ENCODE measurements at places on chromosomes 1 and 21. TPM values are rescaled to one million over a fixed set of nuclear protein-coding genes. Genes with fewer than 3 reads are reported as not detected.

DNA sequence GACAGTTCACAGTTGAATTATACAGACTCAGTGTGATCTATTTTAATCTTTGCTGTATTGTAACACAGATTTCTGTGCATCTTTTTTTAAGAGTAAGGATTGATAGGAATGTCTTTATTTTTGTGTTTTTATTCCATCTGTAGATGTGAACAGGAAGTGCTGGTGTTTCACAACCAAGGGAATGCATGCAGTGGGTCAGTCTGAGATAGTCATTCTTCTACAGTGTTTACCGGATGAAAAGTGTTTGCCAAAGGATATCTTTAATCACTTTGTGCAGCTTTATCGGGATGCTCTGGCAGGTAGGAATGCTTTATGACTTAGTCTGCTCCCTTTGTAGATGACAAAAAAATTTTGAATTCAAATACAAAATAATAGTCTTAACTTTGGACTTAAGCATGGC is 84.5 kb downstream of the CC2D1B start:
- DNase-seq = peak; percentile 8

DNA sequence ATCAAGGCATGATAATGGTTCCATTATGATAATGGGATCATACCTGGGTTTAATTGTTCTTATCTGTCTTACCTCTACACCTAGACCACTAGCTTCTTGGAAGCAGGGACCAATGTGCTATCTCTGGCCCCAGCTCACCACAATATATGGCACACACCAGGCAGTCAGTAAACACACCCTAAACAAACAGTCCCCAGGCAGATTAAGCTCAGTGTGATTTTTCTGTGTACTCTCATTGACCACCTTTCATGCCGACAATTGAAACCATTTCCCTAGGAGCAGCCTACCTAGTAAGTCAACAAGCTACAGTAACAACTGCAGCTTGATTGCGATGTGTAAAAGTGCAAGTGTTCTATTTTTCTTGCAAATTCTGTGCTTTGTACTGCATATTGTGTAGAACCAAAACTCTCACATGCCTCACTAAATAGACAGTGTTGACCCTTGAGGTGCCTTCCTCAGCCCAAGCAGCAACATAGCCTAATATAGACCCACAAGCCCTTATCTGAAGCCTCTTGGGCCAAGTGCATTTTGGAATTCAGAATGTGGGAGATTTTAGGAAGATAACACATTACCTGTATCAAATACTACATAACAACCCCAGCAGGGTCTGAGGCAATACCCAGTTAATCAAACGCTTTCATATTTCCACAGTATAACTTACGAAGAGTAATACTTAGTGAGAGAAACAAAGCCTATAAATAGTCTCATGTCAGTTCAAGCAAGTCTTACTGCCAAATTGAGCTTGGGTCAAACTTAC is 32.0 kb downstream of the INPP5B start:
- DNase-seq = no peak

ZNF326 gene
- 17.2 TPM for total RNA-seq

ECM1 gene
- 51.1 TPM for total RNA-seq

DNA sequence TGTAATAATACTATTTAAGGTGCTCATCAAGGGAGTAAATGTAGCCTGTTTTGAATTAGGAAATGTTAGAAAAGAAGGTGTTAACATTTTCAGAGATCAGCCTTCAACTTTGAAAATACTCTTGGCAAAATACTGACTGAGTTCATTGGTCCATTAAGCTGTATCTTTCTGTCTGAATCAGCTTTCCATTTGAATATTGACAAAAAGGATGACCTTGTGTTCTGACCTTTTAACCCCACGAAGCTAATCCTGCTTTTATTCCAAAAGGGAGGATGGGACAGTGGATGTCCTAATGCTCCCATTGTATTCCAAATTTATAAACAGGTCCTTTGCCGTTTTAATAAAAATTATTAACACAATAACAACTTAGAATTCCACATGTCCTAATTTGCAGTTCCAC is 259.7 kb upstream of the NRIP1 start:
- DNase-seq = no peak

DNA sequence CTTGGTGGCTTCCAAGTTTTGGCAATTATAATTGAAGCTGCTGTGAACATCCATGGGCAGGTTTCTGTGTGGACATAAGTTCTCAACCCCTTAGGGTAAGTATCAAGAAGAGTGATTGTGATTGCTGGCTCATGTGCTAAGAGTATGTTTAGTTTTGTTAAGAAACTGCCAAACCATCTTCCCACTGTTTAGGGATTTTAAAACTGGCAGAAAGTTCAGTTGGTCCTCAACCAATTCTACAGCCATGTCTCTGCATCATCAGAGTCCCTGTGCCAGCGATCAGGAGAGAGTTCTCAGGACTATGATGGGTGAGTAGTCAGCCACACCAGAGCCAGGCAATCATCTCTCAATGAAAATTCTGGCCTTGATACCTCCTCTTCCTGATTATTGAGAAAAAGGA is 193.8 kb downstream of the ZC3H11B start:
- no peak for DNase-seq

- peak; percentile 49 for DNase-seq
Observed at GRCh38 chr1:179867493-179868330, 9.9 kb downstream of the TOR1AIP2 start.

- DNase-seq = no peak
Observed at GRCh38 chr1:59804301-59804700, 10.4 kb upstream of the HOOK1 start.

- DNase-seq = no peak
Observed at GRCh38 chr21:44579833-44580144, 615 bp downstream of the KRTAP10-5 start.

GRCh38 chr1:214702556-214702955 is 99.6 kb downstream of the CENPF start:
- DNase-seq = no peak

DNA sequence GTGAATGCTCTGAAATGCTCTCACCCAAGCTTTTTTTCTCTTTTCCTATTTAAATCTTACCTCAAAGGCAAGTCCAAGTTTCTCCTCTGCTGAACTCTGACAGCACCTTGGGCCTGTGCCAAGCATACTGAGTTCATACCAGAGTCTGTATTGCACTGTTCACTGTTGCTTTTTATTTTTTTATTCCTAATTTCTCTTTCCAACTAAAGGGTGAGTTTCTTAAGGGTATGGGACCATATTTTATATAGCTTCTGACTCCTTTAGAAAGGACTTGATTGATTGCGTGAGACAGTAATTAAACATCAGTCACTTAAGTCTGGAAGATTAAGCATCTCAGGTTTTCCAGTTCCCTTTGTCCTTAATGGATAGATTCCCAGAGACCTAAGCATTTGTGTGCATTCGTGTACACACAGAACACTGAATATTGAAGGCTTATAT is 69.9 kb downstream of the CACHD1 start:
- DNase-seq = peak; percentile 21

GRCh38 chr1:240363315-240363714 is 248.6 kb downstream of the GREM2 start:
- no peak for DNase-seq

SERINC2 gene
- total RNA-seq = 248 TPM

GRCh38 chr1:37723390-37724078 is 31.2 kb downstream of the CDCA8 start:
- no peak for DNase-seq

- DNase-seq = no peak
Observed at GRCh38 chr1:201861448-201861847, 27.2 kb upstream of the SHISA4 start.

DNA sequence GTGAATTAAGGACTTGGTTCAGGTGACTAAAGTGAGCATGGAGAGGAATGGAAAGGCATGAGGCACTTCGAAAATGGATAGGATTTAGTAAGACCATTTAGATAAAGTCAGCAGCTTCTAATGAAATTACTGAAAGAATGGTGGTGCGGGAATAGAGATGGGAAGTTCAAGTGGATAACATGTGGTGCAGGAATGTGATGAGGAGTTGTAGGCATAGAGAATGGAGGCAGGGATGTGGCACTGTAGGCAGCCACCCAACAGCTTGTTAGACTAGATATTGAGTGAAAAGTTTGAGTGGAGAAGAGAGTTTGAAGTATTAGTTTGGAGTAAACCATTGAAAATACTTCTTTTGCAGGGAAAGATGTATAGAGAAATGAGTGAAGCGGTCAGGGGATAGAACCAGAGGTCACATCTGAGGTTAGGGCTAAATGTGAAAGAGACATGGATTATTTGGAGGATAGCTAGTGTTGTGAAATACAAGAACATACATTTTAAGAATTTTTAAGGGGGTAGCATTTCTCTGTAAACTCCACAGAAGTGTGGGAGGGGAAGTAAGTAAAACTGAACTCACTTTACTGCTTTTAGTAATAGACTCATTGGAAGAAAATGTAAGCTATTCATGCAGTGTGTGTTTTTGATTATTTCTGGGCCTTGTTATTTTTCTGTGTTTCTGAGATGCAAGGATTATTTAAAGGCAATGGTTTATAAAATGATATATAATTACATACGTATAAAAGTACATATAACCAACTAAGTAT is 46.2 kb downstream of the DYRK1A start:
- peak; percentile 51 for DNase-seq

IL20 gene
- not detected for total RNA-seq

- DNase-seq = no peak
Observed at GRCh38 chr1:240122639-240123613, 31.2 kb downstream of the FMN2 start.

OR1C1 gene
- not detected for total RNA-seq

DNA sequence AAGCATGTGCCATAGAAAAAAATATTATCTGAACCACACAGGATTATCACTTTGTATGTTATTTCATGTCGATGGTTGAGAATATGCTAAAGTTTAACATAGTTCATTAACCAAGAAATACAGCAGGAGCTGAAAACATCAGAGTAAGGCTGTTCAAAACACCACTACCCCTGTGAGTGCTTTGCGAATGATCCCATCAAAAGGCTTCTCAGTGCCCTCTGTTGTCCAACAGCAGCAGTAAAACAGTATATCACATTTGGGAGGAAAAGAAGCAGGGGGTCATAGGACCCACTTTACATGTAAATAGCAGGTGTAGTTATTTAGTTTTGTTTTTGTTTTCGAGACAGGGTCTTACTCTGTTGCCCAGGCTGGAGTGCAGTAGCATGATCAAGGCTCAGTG is 289.4 kb upstream of the FMN2 start:
- no peak for DNase-seq

DNA sequence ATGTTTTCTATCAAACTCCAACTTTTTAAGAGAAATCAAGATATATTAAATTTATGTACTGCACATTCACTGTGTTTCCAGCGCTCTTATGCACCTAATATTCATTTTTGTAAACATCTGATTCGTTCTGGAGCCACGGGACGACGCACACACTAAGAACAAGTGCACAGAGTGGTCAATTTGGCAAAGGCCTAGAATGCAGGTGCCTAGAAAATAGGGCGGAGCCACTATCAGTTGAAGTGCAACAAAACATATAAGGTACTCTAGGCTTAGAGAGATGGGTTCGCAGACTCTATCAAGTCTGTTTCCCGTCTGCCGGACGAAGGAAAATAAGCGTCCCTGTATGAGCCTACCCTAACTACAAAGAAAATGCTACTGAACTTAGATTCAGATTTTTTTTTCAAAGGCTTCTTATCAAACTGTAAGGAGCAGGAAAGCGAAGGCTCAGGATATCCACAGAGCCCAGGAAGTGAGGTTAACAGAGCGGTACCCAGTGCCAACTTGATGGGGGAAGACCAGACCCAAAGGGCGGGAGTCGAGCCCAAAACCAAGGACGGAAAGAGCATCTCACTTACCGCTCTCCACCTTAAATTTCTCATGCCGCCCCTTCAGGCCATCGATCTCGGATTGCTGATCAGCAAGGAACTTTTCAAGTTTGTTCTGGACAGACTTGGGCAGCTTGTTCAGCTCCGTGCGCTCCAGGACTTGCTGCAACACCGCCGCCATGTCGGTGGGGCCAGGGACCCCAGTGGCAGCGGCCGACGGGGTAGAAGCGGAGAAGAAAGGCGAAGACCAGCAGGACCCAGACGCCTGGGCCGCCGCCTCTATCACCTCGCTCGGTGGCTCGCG is 526 bp downstream of the TPR start:
- no peak for DNase-seq

HES3 gene
- total RNA-seq = not detected

DNA sequence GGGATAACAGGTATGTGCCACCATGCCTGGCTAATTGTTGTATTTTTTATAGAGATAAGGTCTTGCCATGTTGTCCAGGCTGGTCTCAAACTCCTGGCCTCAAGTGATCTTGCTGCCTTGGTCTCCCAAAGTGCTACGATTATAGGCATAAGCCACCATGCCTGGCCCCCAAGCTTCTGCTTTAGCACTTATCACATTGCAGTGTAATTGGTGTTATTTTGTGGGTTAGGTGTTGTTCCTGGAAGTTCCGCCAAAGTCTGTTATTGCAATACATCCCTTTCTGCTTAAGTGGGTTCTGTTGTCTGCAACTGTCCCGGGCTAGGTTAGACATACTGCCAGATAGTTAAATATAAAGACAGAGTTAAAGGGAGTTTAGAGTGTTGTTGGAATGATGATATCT is 3.4 kb downstream of the ZCCHC17 start:
- DNase-seq = no peak

DNA sequence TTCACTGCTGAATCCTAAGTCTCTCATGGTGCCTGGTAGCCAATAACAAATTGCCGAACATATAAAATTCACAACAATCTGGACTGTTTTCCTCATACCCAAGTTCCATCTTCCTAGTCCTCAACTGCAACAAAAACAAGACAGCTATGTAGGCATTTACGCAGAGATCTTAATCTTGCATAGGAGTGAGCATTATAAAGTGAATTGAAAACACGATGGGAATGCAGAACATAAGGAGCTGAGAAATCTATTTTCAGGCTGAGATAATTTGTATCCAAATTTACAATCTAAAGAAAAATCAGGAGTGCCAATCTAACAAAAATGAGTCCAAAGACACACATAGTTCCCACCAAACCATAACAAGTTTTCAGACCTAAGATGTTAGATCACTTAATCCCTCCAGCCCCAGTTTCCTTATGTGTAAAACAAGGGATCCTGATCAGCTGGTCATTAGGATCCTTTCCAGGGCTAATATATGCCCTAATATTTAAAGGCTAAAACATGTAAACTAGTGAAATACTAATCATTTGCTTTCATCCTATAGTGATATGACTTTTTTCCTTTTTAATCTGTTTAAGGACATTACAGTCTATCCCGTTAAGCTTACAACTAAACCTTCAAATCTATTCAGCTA is 1.9 kb downstream of the SLC16A1 start:
- DNase-seq = peak; percentile 4

RAP1GAP gene
- not detected for total RNA-seq

- no peak for DNase-seq
Observed at GRCh38 chr1:31504001-31504400, 72.3 kb upstream of the TINAGL1 start.

ADCY10 gene
- 0.24 TPM for total RNA-seq
